ENCODE measurements at places on chromosomes 3 and 15.
A peak's percentile ranks its signal among the peaks of the same experiment; 100 is the strongest.

- DNase-seq, result no peak
These were observed 246.1 kb downstream of the ZIC1 start for GRCh38 chr3:147655236-147655635.

DNA sequence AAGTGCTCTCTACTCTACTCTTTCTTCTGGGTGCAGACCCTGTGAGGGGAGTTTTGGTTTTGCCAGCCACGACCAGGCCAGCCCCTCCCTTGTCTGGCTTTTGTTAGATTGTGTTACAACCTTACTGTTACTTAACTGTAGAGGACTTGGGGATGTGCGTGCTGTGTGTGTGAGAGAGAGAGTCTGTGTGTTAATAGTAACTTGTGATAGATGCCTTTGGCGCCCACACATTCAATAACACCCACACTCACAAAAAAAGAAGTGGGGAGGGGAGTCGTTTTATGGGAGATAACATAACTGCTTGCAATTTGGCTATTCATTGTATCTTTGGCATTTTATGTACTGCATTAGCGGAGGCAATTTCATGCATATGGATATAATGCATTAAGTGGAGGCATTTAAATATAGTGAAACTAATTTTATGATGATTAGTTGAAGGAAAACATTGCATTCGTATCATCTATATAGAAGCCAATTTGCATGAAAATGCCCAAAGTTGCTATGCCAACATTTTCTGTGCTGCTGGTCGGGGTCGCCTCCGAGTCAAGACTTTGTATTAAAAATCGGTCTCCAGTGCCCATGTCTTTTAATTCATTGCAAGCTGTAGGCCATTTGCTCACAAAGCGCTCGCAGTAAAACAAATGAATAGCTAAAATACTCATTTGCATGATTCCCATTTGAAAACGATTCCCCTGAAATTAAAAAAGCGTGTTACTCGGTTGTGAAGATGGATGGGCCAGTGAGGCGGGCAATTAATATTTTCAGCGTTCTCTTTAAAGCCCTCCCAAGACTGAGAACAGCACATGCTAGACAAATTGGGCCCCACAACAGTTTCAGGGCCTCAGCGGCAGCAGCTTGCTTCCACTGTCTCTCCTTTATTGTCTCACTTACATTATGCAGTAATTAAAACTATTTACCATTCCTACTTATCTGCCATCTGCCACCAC is 158.5 kb upstream of the SMAD3 start:
- DNase-seq, result no peak

- DNase-seq, result no peak
These were observed 22.4 kb downstream of the DUOX2 start for GRCh38 chr15:45091576-45091975.

DNA sequence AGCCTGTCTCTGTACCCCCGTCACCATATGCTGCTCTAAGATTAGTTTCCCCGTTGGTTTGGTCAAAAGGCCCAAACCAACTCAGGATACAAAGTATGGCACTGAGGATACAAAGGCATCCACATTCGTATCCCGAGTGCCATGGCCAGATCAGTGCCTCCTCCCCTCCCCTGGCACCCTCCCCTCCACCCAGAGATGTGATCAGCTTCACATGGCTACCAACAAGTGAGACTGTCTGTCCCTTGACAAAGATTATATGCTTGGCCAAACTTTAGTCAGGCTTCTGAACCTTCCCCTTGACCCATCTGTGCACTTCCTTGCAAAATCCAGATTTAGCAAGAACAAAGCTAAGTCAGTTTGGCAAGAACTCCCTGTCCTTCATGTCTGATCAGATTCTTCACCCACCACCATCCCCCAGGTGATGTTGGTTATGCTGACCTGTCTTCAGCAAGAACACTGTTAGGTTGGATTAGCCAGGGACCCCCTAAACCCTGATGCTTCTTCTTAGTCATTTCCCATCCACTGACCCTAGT is 61.7 kb downstream of the KLF15 start:
- DNase-seq, result no peak

- DNase-seq, result peak; percentile 53
These were observed 40.8 kb downstream of the KAT2B start for GRCh38 chr3:20080956-20081554.

- DNase-seq, result no peak
These were observed 23.0 kb downstream of the SCN10A start for GRCh38 chr3:38792983-38793382.

DNA sequence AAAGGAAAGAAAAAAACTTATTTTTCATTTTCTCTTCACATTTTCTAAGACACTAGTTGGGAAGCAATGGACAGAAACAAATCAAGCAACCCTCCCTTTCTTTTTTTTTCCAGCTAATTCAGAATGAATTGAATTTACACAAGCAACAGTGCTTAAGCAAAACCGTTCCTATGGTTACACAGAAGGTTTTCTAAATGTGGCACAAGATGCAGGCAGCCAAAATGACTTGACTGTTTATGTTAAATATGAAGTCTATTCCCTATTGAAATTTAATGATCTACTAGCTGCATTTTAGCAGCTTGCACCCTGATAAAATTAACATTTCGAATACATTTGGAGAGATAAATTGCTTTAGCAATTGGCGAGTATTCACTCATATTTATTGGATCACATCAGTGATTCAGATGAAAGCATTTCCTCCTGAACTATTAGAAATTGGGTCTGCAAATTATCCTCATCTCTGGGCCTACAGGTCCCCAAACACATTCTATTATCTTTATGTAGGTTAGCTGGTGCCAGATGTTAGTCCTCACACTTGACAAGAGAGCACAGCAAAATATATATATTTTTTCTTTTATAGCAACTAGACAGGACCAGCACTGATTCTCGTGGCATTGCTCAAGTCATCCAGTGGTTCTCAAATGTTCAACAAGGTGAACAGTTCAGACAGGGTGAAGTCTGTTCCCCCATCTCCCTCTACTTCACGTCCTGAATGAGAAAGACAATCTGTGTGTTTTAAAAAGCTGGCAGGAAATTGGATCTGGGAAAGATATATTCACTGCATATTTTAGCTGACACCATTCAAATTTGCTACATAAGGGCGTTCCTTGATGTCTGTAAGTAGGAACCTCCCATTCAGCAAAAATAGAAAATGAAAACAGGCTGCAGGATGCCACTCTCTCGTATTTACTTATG is 463.6 kb upstream of the KCNMB2 start:
- no peak for DNase-seq

DNA sequence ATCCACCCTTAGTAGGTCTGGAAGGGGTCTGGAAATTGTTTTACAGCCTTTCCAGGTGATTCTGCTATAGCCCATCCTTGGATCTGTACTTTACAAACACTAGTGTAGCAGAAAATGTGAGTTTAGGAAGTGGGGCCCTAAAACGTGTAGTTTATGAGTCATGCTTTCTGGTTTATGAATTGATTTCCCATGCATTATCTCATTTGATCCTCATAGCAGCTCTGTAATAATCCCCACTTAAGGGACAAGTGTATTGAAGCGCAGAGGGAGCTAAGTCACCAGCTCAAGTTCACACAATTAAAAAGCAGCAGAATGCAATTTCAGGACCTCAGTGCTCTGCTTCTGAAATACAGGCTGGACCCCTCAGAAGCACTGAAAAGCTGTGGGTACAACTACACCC is 22.7 kb upstream of the STARD5 start:
- no peak for DNase-seq

DNA sequence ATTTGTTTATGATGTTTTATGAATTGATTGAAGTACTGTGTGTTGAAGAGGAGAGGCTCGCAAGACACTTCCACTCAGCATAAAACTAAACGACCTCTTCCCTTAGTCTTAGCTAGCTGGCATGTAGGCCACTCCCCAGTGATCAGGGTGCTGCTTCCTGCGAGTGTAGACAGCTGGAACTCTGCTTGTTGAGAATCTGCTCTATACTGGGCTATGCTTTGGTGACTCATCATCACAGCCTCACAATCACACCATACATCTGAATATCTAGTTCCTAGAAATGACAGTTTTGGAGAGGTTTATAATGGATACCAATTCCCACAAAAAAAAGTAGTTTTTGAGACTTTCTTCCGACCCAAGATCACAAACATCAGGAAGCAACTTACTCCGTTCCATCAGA is 1.5 kb upstream of the SLC24A5 start:
- no peak for DNase-seq

- DNase-seq, result no peak
These were observed 1.8 kb downstream of the FETUB start for GRCh38 chr3:186642014-186642413.

DNA sequence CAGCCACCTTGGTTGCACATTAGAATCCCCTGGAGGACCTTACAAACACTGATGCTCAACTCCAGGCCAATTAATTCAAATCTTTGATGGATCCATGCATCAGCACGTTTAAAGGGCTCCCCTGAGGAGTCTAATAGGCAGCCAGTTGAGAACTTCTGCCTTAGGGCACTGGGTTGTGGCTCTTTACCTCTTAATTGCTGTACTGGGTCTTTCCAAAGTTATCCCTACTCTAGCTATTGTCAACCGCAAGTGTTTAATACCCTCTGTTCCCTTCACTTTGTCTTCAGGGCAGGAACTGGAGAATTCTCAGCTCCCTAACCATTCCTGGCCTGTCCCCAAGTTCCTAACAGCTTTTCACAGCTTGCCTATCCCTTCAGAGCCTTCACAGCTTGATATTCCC is 15.0 kb upstream of the FAM174B start:
- DNase-seq, result no peak

- DNase-seq, result no peak
These were observed 128.3 kb downstream of the TMCO5A start for GRCh38 chr15:38062696-38063095.

GRCh38 chr3:186138272-186138981 is 29.5 kb upstream of the ETV5 start:
- no peak for DNase-seq

DNA sequence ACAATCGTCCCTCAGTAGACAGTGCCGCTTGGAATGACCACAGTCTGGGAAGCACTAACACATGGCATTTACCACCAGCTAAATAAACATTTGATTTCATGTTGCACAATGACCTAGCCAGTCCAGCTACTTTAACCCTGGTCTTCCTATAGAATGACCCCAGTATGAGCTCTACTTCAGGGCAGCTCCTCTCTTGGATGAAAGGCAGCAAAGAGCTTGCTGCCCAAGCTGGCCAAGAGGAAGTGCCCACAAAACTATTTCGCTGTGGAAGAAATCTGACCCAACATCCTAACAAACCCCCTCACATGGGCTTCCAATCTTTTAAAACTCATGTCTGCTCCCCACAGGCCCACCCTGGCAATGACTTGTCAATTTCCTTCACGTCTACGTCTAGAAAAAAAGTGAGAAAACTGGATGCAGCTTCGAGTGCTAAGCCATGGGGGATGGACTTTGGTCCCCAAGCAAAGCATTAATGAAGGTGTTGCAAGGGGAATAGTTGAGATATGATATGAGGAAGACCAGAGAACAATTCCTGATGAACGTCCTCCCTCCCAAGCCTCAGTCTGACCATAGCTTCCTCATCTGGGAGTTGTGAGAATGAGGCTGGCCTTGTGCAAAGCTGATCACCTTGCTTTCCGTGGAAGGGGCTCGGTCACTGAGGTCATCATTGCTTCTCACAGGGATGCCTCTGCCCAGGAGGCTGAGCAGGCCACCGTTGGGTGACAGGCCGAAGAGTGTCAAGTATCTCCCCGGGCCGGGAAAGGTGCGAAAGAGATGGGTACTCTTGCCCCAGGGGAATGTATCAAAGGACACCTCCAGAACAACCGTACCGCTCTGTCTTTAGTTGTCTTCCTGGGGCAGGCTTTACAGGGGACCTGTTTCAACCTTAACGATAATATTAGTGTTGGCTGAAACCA is 964 bp downstream of the SLC25A20 start:
- DNase-seq, result peak; percentile 11

DNA sequence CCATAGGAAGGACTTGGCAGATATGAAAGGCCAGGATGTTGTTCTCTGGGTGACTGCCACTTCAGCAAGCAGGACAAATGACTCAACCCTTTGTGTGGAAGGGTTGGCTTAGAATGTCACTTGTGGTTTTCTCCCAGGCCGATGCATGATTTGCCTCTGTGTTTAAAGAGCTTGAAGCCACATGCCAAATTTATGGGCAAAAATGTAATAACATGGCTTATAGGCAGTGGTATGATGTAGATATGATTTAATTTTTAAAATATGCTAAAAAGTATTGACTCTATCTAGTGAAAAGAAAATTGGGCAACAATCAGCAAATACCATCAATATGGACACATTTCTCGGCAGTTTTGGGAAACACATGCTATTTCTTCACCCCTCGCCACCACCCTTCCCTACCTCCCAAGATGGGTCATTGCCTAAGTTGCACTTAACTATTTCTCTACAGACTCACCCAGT is 114.6 kb downstream of the CYP19A1 start:
- DNase-seq, result no peak

DNA sequence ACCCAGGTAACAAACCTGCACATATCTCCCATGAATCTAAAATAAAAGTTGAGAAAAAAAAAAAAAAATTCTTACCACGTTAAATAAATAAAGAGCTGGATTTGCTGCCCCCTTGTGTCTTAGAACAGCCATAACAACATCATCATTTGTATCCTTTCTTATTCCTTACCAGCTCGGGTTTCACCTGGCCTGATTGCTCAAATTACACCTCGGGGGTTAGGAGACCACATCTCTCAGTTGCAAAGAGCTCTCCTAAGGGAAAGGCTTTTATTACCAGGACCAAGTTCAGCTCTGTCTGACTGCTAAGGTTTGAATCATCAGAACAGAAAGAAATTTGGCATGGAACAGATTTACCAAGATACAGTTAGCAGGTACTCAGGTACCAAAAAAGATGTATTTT is 25.8 kb upstream of the RPL39L start:
- peak; percentile 71 for DNase-seq

DNA sequence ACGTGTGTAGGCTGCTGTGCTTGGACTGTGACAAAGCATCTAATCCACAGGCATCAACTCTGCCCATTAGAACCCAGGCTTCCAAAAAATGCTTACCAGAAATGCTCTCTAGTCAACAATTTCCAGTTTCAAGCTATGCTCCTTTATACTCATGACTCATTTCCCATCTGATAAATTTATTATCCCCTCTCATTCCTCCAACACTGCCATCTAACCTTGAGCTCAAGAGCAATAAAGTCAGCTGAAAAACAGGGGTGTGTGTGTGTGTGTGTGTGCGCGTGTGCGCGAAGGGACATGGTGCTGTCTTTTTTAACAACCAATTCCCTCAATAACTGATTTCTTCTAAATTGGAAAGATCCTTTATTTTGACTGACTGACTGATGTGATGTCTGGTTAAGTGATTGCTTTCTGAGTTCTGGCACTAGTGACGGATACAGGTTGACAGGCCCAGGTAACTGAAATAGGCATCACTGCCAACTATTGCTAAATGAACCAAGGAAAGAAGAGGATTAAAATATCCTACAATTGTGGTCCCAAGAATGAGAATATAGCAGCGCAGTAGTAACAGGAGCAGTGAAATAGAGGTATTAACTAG is 405.5 kb downstream of the ZNF385D start:
- DNase-seq, result no peak

- DNase-seq, result peak; percentile 62
These were observed 21.8 kb upstream of the SLC25A38 start for GRCh38 chr3:39361252-39361927.

DNA sequence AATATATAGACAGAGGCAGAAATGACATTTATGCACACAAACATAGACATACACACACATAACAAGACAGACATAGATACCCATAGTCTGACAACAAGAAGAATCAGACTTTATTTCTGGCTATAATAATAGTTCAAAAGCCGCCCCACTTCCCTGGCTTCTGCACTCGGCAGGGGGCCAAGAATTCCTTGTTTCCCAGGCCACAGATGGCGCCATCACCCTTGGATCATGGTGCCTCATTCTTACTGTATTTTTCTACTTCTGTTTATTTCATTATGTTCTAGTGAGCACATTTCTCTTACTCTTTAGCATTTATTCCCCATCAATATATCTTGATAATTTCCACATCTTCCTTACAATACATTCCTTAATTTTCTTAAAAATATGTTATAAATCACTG is 387.5 kb downstream of the NLGN1 start:
- DNase-seq, result no peak

- no peak for DNase-seq
These were observed 44.1 kb upstream of the TJP1 start for GRCh38 chr15:29866337-29866736.
